Left hindlimb (tissue), 1 donor: ENCODE measurements at places on chromosomes 2 and 18.

DNA sequence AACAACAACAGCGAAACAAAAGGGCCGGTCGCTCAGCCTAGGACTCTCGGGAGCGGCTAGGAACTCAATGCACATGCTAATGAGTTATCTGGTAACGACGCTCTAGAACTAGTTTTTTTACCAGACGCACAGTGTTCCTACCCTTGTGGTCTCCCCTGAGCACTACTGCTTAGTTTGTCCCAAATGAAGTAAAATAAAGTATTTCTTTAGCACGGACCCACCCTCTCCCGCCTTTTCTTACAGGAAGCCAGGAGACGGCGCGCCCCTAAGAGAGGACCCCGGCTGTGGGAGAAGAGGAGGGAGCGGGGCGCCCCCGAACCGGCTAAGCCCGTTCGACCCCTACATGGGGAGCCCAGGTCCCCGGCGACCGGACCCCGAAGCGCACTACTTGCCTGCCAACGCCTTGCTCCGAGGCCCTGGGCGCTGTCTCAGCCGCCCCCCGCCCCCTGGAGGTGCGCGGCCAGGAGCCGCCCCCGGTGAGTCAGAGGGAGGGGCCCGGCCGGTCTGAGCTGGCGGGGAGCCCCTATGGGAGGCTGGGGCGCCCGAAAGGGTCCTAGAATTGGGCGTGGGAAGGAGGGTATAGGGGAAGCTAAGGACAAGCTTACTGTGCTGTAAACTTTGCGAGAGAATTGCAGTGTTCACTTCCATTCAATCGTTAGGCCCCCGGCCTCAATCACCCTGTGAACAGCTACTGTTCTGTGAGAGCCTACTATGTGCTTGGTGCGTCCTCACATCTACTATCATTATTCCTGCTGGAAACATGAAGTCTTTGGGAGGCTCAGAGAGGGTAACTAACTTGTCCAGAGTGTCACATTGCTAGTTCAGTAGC, 3.6 kb upstream of the CAPG start:
- peak; percentile 82 for DNase-seq

- DNase-seq = peak; percentile 82
These were observed 186.6 kb downstream of the MTX2 start for GRCh38 chr2:176455816-176456291.

DNA sequence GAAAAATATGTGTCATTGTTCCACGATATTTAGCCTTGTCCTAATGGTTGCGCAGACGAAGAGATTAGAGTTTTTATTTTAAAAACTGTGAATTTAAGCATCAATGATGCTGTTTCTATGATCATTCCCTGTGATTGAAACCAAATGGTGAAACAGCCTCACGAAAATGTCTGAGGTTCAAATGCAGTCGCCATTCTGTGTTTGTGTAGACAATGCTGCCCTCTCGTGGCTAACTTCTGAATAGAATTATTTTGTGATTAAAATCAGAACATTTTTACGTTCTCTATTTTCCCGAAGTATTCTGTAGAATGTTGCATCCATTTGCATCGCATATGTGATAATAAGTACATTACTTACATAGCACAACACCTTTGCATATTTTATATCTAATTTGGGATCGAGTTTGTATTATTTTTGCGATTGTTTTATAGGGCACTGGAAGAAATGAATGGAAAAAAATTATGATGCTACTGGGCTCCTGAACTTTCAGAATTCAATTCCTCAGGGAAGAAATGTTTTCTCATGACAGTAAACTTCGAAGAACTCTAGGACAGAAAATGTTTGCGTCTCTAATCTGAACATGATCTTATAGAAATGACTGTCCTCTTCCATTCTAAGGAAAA, 54.8 kb upstream of the CREB1 start:
- no peak for DNase-seq

DNA sequence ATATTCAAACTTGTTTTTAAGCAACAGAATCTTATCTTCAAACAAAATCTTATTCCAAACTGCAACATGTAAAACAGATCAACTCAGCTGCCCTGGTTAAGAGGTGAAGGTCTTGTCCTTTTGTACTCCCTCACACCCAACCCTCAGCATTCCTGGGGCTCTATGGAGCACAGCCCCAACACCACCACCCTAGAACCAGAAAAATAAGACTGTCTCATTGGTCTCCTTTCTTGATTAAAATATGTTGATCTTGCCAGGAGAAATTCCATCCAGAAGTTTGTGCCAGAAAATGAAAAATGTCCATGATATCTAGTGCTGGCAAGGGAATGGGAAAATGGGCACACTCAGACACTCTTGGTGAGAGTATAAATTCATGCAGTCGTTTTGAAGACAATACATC, 62.1 kb upstream of the TMEM17 start:
- no peak for DNase-seq

GRCh38 chr18:76922107-76922506, 99.8 kb downstream of the ZNF236 start:
- DNase-seq = peak; percentile 56

DNA sequence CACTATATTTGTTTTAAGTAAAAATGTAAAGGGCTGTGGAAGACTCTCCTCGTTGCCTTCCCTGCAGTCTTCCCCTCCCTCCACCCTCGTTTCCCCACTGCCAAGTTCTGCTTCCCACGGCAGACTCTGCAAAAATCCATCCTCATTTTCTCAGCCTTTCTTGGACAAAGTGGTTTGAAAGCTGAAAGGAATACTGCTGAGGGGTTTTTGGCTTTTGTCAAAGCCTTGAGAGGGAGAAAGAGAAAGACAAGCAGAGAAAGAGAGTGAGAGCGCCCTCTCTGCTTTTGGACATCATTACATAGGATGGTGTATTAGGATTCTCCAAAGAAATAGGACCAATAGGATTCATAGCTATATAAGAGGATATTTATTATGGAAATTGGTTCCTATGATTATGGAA, 455.9 kb upstream of the SOX11 start:
- peak; percentile 49 for DNase-seq

DNA sequence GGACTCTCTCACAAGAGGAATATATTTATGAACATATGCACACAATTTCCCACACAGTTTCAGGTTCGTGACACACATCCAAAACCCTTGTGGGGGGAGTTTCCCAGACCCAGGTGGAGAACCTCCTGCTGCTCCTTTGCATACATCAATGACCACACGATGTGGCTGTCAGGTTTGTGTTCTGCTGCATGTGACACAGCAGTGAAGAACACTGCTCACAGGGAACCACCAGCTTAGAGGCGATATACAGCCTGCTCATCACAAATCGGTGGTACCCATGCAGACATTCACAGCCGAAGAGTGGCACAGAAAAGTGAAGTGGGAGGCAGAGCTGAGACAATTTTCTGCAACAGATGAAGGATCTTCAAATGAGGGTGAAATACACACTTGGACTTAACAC, 175.6 kb upstream of the ZFP36L2 start:
- DNase-seq = no peak
